ENCODE measurements at places on chromosomes 5 and 9.

GRCh38 chr5:62762503-62762902, 183.9 kb downstream of the LRRC70 start:
- DNase-seq = no peak

DNA sequence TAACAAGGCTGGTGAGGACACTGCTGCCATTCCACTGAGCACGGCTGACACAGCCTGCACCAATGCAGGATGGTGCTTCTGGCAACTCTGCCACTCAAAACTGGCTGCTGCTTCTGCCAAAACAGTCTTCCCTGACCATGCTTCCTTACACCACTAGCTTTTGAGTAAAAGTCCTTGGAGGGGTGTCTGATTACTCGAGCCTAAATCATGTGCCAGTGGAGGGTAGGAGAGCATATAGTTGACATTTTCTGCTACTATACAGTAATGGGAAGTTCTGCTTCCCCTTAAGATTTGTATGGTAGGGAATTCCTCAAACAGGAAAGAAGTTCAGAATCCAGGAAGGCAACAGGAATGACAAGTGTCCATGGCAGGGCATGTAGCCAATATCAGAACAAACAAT, 12.2 kb upstream of the PJA2 start:
- DNase-seq = no peak

DNA sequence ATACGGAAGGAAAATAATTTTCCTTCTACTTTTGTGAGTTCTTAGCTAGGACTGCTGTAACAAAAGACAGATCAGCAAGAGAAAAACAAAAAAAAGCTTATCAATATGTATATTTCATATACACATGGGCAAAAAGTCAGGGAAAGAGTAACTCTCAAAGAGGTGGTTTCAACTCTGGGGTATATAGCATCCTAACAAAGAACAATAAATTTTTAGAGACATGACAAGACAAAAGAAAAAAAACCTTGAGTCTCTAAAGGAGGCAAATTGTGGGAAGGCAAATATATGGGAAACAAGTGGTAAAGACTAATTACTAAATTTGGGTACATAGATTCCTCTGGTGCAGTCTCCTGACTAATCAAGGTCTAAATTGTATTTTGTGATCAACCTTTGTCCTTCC, 93.2 kb downstream of the C5orf15 start:
- no peak for DNase-seq

- DNase-seq = peak; percentile 40
These were observed 118.1 kb downstream of the DPYSL3 start for GRCh38 chr5:147391781-147392180.

- no peak for DNase-seq
These were observed 5.2 kb upstream of the FCHSD1 start for GRCh38 chr5:141656396-141656795.

DNA sequence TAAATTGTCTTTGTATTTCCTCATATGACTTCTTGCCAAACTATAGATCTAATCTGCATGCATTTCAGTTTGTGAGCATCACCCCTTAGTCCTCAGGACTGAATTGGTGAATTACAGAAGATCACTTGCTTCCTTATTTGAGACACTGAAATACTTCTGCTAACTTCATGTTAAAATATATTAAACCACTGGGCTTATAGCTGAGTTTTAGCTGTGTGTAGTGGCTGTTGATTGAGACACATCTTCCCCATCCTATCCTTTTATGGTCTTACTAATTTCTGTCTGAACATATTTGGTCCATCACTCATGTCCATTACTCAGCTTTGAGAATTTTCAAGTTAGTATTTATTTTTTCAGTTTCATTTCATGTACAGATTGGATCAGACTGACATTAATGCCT, 295.9 kb downstream of the PSAT1 start:
- DNase-seq = no peak

- DNase-seq = peak; percentile 35
These were observed 722 bp upstream of the DCP2 start for GRCh38 chr5:112975721-112976431.

GRCh38 chr9:76798527-76798926, 34.3 kb downstream of the PCA3 start:
- DNase-seq = no peak

- no peak for DNase-seq
These were observed 90.1 kb downstream of the DRD1 start for GRCh38 chr5:175353926-175354325.

- no peak for DNase-seq
These were observed 92.6 kb upstream of the PTPRD start for GRCh38 chr9:10705383-10705782.

DNA sequence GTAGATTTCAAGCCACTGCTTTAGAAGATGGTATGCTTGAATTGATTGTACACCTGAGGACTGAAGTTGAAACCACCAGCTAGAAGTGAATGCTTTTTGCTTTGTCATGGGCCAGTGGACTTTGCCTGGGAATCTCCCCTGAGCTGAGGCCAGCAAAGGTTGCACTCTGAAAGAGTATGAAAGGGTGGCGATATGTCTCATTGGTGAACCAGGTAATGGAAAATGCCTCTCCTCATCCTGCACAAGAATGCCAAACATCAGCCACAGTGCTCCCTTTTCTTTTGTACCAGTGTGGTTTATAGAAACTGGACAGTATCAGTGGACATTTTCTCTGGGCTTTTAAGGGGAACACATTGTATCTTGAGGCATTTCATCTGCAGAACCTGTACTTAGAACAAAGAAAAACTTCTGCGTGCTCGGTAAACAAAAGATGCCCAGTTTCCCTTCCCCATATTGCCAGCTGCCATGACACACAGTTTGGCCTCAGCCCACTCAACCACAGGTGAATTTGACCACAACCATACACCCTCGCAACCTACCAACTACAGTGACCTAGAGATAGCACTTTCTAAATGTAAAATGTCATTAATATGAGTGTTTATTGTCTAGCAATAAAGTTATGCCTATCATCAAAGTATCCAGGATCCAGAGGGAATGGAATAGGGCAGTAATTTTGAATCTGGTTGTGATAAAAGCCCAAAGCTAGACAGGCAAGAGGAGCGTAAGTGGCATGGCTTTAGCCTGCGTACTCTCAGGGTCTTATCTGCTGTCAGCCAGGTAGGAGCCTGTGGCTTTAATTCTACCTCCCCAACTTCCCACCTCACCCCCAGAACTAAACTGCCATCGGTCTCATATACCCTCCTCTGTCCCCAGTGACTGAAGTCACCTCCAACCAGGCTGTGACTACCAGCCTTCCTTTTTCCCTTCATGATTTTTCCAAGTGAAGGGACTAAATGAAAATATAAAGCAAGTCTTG, 79.5 kb upstream of the LHFPL2 start:
- no peak for DNase-seq

GRCh38 chr9:89494199-89494598, 3.7 kb downstream of the SEMA4D start:
- no peak for DNase-seq

- no peak for DNase-seq
These were observed 187.7 kb upstream of the RGMB start for GRCh38 chr5:98585661-98586310.

- no peak for DNase-seq
These were observed 708.8 kb downstream of the MTRR start for GRCh38 chr5:8577792-8578191.

DNA sequence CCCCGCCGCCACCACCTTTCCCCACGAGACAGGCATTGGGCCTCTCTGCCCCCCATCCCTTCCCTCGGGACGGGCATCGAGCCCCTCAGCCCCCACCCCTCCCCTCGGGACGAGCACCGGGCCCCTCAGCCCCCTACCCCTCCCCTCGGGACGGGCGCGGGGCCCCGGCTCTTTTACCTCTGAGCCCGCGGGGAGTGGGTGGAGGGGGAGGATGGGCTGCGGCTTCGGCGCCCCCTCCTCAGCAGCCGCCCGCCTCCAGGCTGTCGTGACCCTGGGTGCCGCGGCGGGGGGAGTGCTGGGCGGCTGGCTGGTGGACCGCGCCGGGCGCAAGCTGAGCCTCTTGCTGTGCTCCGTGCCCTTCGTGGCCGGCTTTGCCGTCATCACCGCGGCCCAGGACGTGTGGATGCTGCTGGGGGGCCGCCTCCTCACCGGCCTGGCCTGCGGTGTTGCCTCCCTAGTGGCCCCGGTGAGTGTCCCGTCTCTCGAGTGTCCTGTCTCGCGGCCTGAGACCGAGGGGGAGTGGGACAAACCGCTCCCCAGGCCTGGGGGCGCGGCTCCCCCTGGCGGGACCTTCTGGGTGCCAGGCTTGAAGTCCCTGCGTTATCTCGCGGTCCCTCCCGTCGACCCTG, 791 bp downstream of the SLC2A8 start:
- no peak for DNase-seq

DNA sequence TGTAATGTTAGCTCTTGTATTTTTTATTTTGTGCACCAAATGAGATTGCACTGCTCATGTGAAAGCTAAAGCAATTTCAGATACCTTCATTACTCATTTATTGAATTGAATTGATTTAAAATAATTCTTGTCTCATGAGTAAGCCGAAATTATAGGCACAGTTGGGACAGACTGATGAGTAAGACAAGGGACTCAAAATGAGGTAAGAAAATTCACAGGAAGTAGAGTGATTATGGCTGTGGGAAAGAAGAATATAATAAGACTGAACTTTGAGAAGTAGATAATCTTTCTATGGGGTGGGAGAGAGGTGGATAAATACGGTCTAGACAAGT, 51.1 kb downstream of the NUDT12 start:
- DNase-seq = no peak

GRCh38 chr5:151483176-151483575, 35.8 kb downstream of the SLC36A1 start:
- DNase-seq = peak; percentile 60

DNA sequence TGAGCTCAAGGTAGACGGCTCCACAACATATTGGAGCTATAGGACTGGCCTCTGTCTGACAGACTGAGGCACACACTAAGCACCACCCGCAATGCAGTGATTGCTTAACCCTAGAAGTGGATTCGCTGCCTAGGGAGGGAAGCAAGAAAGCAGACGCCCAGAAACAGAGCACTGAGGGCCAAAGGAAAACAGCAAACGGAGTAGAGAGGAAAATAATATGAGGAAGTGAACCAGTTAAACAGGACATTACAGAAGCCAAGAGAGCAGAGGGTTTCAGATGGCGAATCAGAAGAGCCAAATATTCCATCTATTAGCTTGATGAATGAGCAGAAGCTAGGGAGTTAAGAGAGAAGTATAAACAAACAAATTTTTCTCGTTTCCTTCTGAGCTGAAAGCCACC, 139.2 kb upstream of the LHFPL2 start:
- peak; percentile 16 for DNase-seq

GRCh38 chr9:2260417-2261306, 245.5 kb downstream of the SMARCA2 start:
- DNase-seq = peak; percentile 53

GRCh38 chr5:73027361-73027760, 71.5 kb downstream of the FCHO2 start:
- DNase-seq = no peak

All from Ammon's horn (tissue), 1 donor.